ENCODE measurements at places on chromosomes 3 and 15.
A peak's percentile ranks its signal among the peaks of the same experiment; 100 is the strongest.

GRCh38 chr15:44427756-44428724 lies 611 bp downstream of the CTDSPL2 start:
- peak overlapping the region; percentile 98 for H3K4me3 ChIP-seq
- H3K4me1 ChIP-seq: peaks cover 36% of the 10 kb centered on the region
- peaks cover 17% of the 10 kb centered on the region for H3K36me3 ChIP-seq

GRCh38 chr15:87224404-87224803 lies 1032.1 kb downstream of the NTRK3 start:
- H3K4me1 ChIP-seq: no peaks in the 10 kb centered on the region
- H3K27ac ChIP-seq: no peak overlapping the region
- DNase-seq: no peak
- H3K36me3 ChIP-seq: no peaks in the 10 kb centered on the region
- no peaks in the 10 kb centered on the region for H3K27me3 ChIP-seq
- no peak overlapping the region for H3K4me3 ChIP-seq

GRCh38 chr15:74172701-74173379 lies 670 bp upstream of the ISLR start:
- H3K4me3 ChIP-seq: no peak overlapping the region
- no peaks in the 10 kb centered on the region for H3K36me3 ChIP-seq
- H3K4me1 ChIP-seq: no peaks in the 10 kb centered on the region
- no peak for DNase-seq
- H3K27me3 ChIP-seq: no peaks in the 10 kb centered on the region

DNA sequence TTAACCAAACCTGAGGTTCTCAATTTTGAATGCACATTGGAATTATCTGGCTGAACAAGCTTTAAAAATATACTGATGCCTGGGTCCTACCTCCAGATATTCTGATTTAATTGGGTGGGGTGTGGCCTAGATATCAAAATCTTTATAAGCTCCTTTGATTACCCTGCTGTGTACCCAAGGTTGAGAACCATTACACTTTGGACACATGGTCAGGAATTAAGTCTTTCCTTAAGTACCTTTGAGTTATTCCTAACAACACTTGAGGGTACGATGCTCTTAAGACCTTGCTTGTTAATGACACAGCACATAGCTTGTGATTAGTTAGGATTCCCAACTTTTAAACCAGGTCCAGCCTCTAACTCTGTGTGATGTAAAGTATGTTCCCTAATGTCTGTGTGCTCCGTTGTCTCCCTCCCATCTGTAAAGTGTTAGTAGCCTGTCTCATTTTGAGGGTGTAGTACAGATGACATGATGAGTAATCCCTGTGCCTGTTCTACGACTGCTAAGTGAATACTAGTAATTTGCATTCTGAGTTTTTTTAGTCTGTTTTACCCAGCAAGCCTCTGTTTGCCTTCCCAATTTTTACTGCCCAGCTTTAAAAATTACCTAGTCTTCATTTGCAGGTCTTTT lies 154.9 kb downstream of the KLHL25 start:
- peak overlapping the region; percentile 23 for H3K27ac ChIP-seq
- H3K27me3 ChIP-seq: no peaks in the 10 kb centered on the region
- H3K36me3 ChIP-seq: peaks cover 32% of the 10 kb centered on the region
- peaks cover 50% of the 10 kb centered on the region for H3K4me1 ChIP-seq
- no peak for DNase-seq

DNA sequence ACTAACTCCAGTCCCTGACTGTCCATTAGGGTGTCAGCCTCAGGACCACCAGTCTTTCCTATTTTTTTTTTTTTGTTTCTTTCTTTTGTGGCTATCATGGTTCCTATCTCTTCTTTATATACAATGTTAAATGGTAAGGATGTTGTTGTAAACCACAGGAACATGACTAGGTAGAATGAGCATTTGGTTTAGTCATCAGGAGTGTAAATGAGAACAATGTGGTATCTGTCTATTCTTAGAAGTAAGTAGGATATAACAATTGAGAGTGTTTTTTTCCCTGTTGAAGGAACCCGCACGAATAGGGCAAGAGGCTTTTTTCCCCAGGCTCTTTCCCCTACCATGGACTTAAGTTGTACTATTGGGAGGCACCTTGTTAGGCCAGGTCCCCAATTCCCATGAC lies 880.3 kb upstream of the GBE1 start:
- DNase-seq: no peak
- H3K36me3 ChIP-seq: no peaks in the 10 kb centered on the region
- H3K27me3 ChIP-seq: no peaks in the 10 kb centered on the region
- H3K4me3 ChIP-seq: no peak overlapping the region
- no peaks in the 10 kb centered on the region for H3K4me1 ChIP-seq
- H3K27ac ChIP-seq: no peak overlapping the region

DNA sequence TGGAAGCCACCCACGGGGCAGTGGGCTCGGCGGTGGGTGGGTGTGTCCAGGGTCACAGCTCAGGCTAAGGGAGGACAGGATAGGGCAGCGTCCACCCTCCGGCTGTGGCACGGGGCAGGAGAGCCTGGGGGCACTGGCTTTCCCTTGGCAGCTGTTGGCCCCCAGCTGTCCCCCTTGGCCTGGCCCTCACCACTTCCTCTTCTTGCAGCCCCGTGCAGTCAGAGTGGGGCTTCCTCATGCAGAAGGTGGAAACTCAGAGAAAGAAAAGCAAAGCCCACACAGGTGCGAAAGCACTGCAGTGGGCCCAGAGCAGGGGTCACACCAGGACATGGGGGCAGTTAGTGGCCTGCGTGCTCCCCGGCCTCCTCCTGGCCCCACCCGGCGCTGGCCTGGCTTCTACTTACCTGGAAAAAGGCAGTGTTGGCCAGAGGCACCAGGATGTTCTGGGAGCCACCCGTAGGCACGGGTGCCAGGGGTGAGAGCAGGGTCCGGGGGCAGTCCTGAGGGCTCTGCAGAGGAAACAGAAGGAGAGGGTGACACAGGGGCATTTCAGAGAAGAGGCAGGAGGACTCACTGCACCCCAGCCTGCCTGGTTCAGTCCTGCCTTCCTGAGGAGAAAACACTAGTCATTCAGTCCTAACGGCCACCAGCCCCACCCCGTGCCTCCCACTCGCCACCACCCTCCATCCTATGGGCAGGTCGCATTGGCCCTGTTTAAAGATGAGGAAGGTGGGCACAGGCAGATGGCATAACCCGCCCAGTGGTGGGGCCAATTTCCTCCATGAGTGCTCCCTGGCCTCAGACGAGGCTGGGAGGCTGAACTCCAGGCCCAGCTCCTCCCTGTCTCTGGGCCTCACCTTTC lies 28.3 kb downstream of the PLXND1 start:
- no peak overlapping the region for H3K27ac ChIP-seq
- no peak overlapping the region for H3K4me3 ChIP-seq
- H3K27me3 ChIP-seq: no peaks in the 10 kb centered on the region
- no peaks in the 10 kb centered on the region for H3K36me3 ChIP-seq

- peaks cover 21% of the 10 kb centered on the region for H3K4me1 ChIP-seq
- H3K27ac ChIP-seq: no peak overlapping the region
- H3K4me3 ChIP-seq: no peak overlapping the region
- peak; percentile 7 for DNase-seq
Measured at GRCh38 chr15:69107025-69107620, 53.3 kb upstream of the GLCE start.

GRCh38 chr3:35383216-35383615 lies 256.1 kb upstream of the ARPP21 start:
- H3K27ac ChIP-seq: no peak overlapping the region
- no peak for DNase-seq
